ENCODE measurements at places on chromosomes 7 and 10.

GRCh38 chr7:28173531-28173930, 7.1 kb downstream of the JAZF1 start:
- DNase-seq, result peak; percentile 20

GRCh38 chr7:92177362-92177761, 1.6 kb downstream of the LRRD1 start:
- DNase-seq, result no peak

GRCh38 chr10:551373-552252, 137.9 kb downstream of the DIP2C start:
- DNase-seq, result no peak

DNA sequence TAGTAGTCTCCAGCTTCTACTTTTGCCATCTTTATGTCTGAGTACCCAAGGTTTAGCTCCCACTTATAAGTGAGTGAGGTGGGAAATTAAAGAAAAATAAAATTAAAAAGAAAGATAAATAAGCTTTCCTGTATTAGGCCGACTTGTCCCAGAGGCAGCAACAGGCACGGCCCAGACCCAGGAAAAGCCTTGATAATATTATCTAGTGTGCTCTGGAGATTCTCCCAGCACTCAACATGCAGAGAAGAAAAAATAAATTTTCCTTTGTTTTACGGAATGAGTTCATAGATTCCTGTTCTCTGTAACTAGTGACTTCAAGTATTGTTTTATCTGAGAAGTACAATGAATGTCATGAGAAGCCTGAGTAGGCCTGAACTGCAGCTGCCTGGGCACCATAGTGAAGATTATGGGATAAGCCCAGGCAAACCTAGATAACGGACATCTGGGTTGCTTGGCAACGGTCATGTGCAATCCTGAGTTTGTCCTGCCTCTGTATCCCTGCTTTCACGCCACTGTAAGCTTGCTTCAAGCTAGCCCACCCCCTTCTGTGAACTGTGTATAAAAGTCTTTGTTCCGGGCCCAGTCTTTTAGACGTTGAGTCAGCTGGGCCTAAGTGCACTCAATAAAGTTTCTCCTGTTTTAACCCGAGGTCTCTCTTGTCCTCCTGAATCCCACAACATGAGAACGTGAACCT, 6.4 kb downstream of the ATE1 start:
- DNase-seq, result peak; percentile 22

DNA sequence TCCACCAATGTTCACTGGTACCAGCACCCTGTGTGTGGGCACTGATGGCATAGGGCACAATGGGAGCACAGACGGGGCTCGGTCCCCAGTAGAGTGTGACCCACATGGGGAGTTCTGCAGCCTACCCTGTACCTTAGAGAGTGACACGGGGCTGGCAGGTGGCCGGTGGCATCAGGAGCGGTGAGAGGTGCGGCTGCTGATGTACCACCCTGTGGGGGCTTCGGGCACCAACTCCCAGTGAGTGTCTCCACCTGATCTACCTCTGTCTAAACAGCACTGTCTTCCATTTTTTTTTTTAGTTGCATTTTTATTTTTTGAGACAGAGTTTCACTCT, 4.1 kb downstream of the JAKMIP3 start:
- DNase-seq, result no peak

GRCh38 chr7:30548845-30549244, 44.2 kb upstream of the GGCT start:
- peak; percentile 83 for DNase-seq

DNA sequence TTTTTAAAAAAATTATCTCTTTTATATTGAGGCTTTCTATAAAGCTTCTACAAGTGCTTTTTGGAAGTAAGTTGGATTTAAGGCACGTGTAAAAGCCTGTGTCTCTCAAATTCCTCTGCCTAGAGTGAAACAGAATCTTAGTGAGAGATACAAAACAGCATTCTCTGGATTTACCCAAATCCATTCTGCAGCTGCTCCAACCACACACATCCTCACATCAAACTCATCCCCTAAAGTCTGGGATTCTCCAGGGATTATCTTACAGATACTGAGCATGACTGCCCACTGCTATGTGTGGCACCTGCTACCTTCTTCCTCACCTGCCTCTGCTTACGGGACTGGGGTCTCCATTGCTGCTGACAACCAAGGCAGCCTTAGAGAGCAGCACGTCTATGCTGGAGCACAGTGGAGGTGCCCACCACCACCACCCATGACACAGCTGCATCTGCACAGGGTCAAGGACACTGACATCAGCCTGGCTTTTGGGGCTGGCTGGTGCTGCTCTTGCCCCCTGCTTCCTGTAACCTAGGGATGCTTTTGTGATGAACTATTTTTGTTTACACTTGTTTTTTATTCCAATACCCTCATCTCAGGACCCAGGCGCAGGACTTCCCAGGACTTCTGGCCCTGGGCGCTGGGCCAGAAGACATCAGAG, 139.2 kb upstream of the NAMPT start:
- DNase-seq, result no peak

GRCh38 chr7:138247568-138248333, 171.5 kb downstream of the AKR1D1 start:
- no peak for DNase-seq

- DNase-seq, result no peak
Observed at GRCh38 chr7:74452748-74453321, 871 bp upstream of the GTF2IRD1 start.

DNA sequence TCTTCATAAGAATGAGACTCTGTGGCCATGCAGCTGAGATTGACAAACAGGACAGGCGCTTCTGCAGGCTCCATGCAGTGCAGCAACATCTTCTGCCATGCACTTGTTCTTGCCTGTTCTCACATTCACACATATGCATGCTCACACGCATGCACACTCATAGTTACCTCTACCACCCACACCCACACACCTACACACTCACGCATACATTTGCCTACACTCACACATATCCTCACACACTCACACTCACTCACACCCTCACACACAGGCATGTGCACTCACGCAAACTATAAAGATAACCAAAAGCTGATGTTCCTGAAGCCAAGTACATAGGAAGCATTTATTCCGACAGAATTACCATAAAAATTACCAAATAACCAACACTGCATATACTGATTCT, 15.7 kb downstream of the GLI3 start:
- no peak for DNase-seq

GRCh38 chr7:157013101-157013500, 2.6 kb upstream of the MNX1 start:
- no peak for DNase-seq

GRCh38 chr7:22563032-22563501, 63.1 kb upstream of the STEAP1B start:
- DNase-seq, result no peak

GRCh38 chr7:139394540-139394939, 34.8 kb downstream of the LUC7L2 start:
- no peak for DNase-seq

- DNase-seq, result no peak
Observed at GRCh38 chr10:24481241-24481640, 242.4 kb downstream of the ARHGAP21 start.

GRCh38 chr7:147485660-147486210, 1104.8 kb upstream of the C7orf33 start:
- no peak for DNase-seq

GRCh38 chr7:150307904-150308303, 15.3 kb upstream of the LRRC61 start:
- no peak for DNase-seq

- peak; percentile 13 for DNase-seq
Observed at GRCh38 chr10:27446091-27446918, 57.8 kb upstream of the RAB18 start.

DNA sequence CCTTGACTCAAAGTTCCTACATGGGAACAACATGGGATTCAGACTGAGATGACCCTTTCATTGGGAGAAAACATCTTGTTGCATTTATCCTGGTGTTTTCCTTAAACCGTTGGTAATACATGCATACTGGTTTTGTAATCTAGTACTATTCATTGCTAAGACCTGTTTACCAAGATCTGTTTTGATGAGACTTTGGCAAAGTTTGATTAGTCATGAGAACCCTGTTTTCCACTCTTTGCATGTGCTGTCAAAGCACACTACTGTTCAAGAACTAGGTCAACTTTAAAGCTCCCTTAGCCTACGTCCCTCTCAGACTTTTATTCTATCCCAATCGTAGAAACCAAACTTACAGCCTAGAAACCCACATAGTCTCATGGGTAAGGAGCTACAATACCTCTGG, 650.9 kb downstream of the GATA3 start:
- DNase-seq, result no peak

DNA sequence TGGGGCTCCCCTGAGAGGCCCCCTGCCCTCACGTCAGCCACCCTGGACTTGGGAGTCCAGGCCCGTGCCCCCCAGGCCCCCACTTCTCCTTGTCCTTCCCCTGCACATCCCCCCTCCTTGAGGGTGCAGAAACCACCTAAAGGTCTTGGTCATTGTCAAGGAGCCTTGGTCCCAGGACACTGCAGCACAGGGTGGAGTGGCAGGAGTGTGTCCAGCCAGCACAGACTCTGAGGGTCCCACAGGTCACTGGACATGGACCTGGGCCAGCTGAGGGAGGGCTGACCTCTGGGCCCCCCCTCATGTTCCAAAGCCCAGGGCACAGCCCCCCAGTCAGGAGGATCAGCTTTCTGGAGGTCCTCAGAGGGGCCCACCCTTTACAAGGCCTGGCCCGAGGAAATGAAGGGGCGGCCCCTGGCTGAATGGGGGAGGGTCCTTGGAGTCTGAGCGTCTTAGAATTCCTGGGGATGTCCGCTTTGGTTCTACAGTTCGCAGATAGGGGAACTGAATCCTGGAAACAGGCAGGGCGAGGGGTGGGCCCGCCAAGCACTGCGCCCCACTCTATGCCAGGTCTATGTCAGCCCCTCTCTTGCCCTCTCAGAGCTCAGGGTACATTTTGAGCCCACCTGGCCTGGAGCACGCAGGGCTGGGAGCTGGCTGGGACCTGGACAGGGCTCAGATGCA, 54.0 kb downstream of the PWWP2B start:
- DNase-seq, result no peak

DNA sequence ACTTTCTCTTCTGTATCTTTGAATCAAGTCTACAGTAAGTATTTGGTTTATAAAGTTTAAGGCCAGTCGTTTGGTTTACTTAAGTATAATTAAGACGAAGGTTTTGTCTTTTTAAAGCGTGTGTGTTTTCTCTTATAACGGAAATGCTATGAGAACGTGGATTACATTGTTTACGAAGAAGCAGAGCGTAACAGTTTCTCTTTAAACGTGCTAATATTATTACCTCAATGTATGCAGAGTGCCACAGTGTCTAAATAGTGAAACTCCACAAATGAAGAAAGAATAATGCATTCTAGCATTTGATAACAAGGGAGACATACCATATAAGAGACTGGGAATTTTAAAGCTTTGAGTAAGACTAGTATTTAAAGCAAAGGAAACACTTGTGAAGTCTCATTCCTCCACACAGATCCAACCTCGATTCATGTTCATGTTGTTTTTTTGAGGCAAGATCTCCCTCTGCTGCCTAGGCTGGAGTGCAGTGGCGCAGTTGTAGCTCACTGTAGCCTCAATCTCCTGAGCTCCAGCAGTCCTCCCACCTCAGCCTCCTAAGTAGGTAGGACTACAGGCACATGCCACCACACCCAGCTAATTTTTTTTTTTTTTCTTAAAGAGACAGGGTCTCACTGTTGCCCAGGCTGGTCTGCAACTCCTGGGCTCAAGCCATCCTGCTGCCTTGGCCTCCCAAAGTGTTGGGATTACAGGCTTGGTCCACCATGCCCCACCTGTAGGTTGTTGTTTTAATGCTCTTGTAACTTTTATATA, 75.1 kb downstream of the ANKRD61 start:
- DNase-seq, result peak; percentile 12

DNA sequence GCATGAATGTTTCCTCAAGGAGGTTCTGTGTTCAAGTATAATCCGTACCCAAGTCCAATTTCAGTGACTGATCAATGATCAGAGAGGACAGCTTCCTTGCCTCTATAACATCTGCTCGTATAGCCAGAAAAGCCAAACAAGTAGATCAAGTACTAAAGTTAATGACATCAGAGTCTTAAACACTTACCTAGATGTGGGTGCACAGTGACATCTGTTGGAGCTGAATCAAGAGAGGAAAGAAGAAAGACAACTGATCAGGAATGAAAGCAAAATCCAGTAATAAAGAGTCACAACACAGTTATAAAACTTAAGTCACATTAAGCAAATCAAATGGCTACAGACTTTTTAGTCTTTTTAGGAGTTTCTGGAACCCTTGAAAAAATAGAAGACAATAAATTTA, 236.5 kb downstream of the RELN start:
- DNase-seq, result no peak

DNA sequence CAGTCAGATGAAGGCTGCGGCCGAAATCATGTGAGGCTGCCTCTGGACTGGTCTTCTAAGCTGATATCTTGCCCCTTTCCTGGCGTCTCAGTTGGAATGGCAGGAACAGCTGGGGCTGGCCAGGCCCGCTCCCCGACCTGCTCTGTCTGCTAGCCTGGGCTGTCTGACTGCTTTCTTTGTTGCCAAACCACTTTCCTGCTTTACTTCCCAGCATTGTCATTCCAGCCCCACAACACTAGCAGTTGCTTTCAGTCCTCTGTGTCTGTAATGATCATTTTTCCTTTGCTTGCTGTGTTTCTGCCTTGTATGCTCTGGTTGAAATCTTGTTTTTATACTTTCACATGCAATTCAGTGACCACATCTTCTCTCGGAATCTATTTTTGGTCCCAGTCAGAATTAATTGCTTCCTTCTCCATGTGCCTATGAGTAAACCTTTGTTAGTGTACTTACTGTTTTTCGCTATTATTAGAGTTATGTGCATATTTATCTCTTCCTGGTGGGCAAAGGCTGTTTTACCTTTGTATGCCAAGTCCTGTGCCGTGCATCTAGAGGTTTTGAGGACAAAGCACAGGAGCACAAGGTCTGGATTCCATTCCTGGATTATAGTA, 21.6 kb downstream of the PRPF18 start:
- DNase-seq, result no peak

GRCh38 chr7:27260211-27260610, 17.6 kb downstream of the EVX1 start:
- DNase-seq, result no peak

GRCh38 chr7:137975221-137975620, 26.7 kb downstream of the CREB3L2 start:
- peak; percentile 82 for DNase-seq

GRCh38 chr7:113094517-113095249, 8.1 kb upstream of the GPR85 start:
- DNase-seq, result no peak

DNA sequence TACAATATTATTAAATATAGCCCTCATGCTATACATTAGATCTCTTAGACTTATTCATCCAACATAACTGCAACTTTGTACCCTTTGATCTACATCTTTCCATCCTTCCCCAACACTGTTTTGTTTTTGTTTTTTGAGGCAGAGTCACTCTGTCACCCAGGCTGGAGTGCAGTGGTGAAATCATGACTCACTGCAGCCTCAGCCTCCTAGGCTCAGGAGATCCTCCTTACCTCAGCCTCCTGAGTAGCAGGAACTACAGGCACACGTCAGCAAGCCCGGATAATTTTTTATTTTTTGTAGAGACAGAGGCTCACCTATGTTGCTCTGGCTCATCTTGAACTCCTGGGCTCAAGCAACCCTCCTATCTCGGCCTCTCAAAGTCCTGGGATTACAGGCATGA, 53.3 kb downstream of the NT5C2 start:
- no peak for DNase-seq

GRCh38 chr7:90968871-90969270, 295.4 kb upstream of the FZD1 start:
- DNase-seq, result no peak
